ENCODE measurements at places on chromosomes 5 and 9.
A peak's percentile ranks its signal among the peaks of the same experiment; 100 is the strongest.

DNA sequence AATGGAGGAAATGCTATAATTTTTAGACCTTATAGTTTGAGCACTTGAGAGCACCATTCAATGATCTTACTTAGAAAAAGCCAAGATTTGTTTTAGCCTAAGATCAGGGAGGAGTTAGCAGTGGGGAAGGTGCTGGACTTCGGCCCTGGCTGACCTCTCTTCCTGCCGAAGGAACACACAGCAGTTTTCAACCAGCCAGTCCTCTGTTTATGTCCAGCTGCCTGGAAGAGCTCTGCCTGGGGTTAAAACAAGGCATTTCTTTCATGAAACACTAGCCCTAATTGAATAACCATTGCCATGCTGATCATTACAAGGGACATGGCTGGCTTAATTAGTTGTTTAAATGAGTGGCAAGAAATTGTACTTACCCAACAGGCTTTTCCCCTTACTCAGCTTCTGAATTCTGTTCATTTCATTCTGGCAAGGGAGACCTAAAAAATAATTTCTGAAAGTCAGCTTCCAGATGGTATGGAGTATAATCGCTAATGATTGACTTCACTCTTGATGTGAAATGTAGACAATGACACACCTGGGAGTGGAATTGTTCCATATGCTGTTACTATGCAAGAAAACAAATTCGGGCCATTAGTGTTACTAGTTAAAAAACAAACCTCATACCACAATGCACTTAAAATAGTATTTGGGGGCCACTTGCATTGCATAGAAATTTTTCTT, 514.2 kb downstream of the SPOCK1 start:
- DNase-seq: no peak

GRCh38 chr5:137398751-137399150, 100.4 kb downstream of the SPOCK1 start:
- no peak for DNase-seq

GRCh38 chr9:113361304-113362018, 12.1 kb downstream of the BSPRY start:
- no peak for DNase-seq

DNA sequence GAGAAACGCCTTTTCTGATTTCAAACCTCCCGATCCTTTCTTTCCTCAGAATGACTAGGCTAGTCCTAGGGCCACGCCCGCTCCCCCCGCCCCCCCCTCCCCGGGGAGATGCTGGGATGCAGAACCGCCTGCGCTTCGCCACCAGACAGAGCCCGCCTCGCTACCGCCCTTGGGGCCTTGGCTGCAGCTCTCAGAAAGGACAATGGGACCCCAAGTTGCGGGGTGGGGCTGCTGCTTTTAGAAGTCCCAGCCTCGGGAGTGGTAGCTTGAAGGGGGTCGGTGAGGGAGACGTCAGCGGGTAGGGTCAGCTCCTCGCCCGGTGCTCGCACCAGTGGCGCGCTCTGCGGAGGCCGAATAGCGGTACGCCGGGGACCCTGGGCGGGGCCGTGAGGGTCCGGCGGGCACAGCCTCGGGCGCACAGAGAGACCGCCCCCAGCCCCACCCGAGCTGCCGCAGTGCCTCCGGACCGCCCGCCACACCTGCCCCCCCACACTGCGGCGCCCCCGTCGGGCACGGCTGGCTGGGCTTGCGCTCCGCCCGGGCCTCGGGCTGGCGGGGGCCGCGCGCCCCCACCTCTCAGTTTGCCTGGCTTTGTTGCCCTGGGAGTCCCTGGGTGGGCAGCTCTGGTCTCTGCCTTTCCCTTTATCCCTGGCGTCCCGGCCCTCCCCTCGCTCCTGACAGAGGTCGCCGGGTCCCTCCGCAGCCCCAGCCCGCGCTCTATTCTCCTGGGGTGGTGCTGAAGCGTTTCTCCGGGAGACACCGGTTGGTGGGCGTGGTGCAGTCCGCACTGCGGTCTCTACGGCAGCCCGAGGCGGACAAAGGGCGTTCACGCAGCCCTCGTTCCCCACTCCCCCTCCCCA, 1.2 kb downstream of the MAP1B start:
- DNase-seq: peak; percentile 76
